ENCODE measurements at places on chromosomes 1 and 21.

GRCh38 chr1:31412732-31413404 is at the start of gene SERINC2:
Gene SERINC2 (plus strand): TSS chr1:31413213. CDS start chr1:31413266, 53 bp downstream.
- DNase-seq = no peak

DNA sequence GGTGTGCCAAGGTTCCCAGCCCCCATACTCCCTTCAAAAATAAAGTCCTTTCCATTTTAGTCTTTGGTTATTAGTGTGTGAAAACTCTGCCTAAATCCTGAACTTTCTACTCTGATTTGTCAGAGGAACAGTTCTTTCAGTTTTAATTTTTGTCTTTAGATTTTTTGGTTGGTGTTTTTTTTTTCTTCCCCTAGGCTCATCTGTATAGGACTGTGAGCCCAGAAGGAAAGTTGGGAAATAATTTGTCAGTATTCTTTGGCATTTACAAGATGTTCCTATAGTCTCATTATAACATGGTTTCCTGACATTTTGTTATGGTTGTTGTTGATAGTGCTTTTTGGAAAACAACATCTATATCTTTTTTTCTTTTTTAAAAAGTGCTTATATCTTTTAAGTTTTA is 38.0 kb downstream of the LAMC1 start:
- DNase-seq = no peak

DNA sequence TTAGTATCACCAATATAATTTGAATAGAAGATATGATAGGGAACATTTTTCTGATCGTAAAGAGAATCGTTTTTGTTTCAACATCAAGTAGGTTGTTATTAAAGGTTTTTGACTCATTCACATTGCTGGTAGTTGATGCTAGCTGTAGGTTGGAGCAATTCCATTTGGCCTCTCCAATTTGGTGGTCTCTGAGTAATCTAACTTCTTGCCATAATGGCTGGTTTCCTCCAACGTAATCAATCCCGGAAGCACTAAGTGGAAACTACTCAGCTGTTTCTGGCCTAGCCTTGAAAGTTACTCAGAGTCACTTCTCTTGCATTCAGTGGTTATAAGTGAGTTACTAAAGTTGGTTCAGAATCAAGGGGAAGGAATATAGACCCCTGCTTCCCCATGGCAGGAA is 26.0 kb downstream of the RCOR3 start:
- DNase-seq = no peak

DNA sequence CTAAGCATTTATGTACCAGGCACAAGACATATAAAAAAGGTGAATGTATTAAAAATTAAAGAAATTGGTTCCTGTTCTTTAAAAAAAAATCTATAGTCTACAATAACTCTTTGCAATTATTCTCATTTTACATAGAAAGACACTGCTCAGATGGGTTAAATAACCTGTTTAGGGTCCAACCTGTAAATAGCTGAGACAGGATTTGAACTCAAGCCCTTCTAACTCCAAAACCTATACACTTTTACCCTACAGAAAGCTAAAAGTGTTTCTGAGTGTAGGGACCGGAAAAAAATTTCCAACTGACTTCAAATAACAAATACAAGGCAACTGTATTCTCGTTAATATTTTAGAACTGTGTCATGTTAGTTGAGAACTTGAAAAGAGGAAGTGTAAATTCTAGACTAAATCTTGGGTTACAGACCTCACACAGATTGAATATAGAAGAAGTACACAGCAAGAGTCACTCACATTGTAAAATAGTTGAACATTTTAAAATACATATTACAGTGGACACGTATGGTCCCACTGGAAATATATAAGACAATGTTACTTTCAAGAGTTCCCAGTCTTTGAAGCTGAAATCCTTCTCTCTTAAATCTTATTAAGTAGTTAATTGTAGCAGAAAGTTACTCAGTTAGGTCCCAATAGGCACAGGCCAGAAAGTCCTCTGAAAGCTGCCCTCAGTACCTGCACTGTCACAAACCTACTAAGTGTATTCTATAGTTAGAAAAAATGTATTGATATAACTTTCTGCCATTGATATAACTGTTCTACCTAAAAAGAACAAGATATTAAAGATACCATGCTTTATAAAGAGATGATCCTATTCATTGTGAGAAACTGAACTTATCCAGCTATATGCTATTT is 7.3 kb downstream of the EDEM3 start:
- no peak for DNase-seq

DNA sequence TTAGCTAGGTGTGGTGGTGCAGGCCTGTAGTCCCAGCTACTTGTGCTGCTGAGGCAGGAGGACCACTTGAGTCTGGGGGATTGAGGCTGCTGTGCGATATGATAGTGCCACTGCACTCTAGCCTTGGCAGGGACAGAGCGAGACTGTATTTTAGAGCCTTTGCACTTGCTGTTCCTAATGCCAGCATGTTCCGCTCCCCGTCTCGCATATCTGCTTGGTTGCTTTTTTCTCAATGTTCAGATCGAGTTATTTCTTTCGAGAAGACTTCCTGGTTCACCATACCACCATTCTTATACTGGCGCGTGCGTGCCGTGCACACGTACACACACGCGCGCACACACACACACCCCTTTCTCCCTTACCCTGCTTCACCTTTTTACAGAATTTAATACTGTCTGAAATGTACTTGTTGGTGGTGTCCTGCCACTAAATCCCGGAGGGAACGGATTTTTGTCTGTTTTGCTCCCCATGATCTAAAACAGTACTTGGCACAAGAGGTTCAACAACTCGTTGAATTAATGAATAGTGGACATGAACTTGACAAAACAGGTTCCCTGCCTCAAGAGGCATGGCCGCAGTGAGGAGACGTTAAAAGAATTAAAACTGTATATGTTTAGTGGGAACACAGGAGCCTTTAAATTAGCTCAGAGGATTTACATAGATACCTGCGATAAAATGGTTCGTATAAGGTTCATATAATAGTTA is 1.1 kb upstream of the RPRD2 start:
- DNase-seq = no peak

DNA sequence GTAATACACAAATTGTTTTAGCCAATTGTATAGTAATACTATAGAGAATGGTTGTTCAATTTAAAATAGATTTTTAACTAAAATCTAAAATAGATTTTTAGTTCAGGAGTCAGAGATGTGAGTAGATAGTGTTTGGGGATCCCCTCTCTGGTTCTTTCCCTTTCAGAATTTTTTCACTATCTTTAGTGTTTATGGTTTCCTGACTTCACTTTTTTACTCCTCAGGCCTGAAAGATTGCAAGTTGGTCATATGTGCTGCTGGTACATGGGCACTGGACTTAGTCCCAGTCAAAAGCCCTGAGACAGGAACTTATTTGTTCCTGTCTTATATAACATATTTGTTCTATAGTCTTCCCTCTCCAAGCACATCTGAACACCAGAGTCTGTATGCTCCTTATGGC is 96.8 kb upstream of the ATP1B1 start:
- DNase-seq = no peak

GRCh38 chr1:221696027-221696426 is 45.9 kb downstream of the DUSP10 start:
- DNase-seq = no peak

DNA sequence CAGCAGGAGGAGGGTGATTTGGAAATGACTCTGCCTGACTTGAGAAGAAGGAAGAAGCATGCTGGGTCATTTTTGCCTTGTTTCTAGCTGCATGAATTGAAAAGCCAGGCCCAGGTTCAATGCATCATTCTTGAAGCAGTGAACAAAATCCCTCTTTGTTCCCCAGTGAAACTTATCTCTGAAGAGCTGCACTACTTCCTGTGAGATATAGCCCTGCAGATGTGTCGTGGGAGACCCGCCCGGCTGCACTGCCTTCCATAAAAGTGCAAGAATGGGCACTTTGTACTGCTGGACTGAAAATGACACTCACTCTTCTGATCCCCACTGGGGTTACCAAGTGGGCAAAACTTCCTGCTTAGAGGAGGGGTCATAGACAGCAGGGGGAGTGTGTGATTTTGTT is 249.2 kb upstream of the NFIA start:
- no peak for DNase-seq

- DNase-seq = peak; percentile 13
Observed at GRCh38 chr1:232238009-232238408, 391.9 kb downstream of the SIPA1L2 start.

DNA sequence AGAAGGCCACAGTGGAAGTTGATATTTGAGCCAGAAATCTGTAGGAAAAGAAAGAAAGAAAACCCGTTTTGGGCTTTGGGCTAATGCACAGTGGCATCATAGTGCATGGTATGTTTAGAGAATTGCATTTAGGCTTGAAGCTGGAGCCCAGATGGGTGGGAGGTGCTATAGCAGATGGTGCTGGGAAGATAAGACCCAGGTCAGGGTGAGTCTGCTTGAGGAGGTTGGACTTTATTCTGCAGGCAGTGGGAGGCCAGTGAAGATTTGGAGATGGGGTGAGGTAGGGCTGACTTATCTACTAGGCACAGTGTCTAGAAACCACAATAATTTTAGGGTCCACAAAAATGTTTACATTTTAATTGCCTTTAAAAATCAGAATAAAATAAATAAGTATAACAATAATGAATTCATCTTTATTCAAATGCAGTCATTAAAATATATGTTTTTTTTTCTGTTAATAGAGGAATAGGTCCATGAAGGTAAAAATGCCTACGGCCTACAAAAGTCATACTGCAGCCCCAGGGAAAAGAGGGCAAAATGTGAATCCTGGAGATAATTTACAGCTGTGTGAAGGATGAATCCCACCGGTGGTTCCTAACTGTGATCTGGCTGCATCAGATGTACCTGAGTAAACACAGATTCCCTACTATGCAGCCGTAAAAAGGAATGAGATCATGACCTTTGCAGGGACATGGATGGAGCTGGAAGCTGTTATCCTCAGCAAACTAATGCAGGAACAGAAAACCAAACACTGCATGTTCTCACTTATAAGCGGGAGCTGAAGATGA is 8.7 kb downstream of the DNAJC6 start:
- peak; percentile 94 for DNase-seq

GRCh38 chr1:227362039-227362438 is 43.7 kb upstream of the CDC42BPA start:
- no peak for DNase-seq

DNA sequence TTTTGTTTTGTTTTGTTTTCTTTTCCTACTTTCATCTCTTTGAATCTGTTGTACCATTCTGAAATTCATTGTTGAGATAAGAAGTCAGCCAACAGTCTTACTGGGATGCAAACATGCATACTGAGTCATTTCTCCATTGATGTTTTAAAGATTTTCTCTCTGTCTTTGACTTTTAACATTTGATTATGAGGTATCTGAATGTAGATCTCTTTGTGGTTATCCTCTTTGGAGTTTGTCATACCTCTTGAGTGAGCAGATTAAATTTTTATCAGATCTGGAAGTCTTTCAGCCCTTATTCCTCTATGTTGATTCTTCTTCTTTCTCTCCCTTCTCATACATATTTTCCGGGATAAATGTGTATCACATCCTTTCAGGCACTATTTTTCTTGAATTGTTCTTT is 406.9 kb upstream of the NCAM2 start:
- DNase-seq = no peak

DNA sequence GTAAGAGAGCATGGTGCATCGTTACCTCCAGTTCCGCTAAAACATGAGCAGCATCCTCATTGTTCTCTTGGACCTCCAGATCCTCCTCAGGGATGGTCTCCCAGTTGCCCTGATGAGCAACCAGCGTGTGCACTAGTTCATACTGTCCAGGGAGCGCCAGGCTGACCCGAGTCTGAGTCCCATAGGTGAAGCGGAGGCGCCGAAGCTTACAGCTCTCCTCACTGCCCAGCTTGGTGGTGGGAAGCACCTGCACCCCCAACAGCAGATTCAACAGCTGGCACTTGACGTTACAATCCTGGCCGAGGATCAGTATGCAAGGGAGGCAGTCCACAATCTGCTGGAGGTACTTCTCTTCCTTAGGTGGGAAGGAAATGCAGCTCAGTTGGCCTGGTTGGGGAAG is 24.1 kb downstream of the DSTYK start:
- peak; percentile 14 for DNase-seq

GRCh38 chr1:244242446-244242845 is 191.4 kb downstream of the ZBTB18 start:
- no peak for DNase-seq

GRCh38 chr1:51784997-51785421 is 93.5 kb downstream of the NRDC start:
- DNase-seq = no peak

- DNase-seq = no peak
Observed at GRCh38 chr1:3156936-3157335, 87.9 kb downstream of the PRDM16 start.

DNA sequence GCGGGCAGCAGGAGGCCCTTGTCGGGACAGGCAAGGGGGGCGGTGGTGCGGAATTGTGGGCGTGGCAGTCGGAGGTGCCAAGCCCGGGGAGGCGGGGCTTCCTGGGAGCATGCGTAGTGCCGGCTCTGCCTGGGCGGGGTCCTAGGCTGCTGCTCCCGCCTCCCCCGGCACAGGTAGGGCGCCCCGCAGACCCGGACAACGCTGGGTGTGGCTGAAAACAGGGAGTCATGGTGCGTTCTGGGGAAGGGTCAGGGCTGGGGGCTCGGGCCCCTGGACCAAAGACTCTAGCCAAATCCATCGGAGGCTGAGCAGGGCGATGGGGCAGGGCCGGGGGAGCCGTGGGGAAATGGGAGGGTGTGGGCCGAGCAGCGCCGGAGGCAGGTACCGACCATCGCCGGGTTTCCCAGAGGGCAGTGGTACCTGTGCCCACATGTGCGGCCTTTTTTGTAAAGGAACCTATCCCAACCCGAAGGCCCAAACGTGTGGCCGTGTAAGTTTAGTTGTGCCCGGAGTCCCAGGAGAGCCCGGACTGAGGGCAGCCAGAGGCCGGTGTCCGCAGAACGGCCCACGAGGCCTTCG is 231.9 kb downstream of the SDCCAG8 start:
- no peak for DNase-seq

All from NCI-H1694 treated with DMSO at 0.1 percent for 48 hours (cell line).